ENCODE measurements at places on chromosomes 4 and X.
A peak's percentile ranks its signal among the peaks of the same experiment; 100 is the strongest.

GRCh38 chr4:143232277-143232676 lies 47.6 kb downstream of the USP38 start:
- no peak for DNase-seq

DNA sequence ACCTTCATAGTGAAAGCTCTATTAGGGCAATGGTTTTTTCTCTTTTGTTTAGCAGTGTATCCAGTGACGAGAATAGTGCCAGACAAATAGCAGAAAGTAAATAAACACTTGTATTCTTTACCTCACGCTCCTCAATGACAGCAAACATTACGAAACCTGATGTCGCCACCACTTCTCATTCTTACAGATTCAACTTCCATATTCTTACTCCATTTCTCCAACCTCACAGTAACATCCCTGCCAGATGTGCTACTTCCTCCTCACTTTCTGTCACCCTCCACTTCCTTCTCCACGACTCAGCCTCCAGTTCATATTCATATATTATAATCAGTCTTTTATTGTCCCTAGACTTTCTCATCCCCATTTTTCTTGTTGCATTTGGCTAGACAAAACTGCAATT lies 1956.2 kb upstream of the AGA start:
- no peak for DNase-seq

GRCh38 chr4:189313861-189314513 lies 626.7 kb upstream of the FRG1 start:
- DNase-seq = no peak

DNA sequence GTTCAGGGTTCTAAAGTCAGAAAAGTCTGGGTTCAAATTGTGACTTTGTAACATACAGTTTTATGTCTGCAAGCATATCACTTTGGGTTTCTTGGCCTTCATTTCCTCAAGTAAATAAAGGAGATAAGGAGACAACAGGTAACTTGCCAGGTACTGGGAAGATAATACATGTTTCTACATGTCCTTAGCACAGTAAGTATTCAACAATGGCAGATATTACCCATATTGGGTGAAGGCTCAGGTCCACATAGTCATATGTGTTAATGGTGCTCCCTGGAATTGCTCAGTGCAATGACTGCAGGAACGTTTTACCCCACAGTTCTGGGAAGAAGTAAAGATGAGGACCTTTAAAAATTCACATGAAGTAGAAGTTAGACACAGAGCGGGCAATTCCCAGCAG lies 35.8 kb upstream of the GAB1 start:
- no peak for DNase-seq

DNA sequence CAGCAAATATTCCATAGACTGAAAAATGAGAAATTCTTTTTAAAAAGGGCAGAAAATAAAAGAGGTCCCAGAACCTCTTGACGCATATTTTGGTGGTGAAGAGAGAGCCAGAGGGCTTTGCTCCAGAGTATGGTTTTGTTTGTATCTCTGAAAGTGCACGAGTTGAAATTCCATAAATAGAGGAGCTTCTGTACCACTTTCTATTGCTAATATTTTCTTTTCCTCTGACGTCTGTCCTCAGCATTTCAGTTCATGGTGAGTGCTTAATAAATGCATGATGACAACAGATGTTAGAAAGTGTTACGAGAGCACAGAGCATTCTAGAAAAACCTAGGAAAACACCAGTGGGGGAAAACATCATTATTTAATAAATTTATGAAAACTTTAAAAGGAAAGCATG lies 145.6 kb downstream of the AMELX start:
- DNase-seq = no peak

DNA sequence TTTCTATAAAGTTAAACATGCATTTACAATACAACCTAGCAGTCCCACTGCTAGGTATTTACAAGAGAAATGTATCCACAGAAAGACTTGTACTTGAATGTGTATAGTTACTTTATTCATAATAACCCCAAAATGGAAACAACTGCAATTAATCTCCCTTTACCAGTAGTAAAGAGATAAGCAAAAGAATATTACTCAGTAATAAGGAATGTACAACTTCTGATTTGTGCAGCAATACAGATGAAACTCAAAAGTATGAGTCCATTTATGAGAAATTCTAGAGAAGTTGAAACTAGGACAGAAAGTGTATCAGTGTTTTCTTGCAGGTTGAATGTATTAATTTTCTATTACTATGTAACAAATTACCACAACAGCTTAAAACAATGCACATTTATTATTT lies 15.2 kb downstream of the USP53 start:
- DNase-seq = no peak

DNA sequence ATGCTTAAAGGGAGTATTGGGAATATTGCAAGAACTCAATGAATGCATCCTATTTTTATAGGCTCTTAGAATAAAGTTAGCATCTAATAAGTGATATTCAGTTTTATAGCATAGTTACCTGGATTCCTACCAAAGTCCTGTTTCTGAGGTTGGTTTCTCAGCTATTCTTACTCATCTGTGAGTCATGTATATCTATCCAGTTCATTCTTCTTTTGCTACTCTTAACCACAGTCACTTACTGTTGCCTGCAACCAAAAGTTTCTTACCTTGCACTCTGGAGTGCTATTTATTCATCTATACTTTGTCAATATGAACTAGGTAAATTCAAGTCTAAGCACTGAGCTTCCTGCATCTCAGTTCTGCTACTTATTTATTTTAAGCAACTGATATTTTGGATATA lies 322.5 kb downstream of the HS3ST1 start:
- no peak for DNase-seq

DNA sequence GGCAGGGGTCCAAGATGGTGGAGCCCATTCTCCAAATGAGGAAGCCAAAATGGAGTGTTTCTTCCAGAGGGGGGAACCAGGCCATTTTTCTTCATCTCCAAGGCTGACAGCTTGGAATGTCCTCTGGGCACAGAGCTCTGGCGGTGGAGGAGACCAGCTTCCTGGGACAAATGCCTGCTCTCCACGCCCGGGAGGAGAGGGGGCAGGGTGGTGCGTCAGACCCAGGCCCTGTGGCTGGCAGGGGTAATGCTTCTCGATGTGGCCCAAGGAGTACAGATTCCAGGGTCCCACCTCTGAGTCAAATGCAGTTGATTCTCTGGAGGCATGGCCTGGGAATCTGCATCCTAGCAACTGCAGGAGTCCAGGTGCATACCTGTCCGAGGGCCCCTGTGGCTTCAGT lies 44.6 kb upstream of the ADRA2C start:
- DNase-seq = no peak

GRCh38 chr4:27003642-27004113 lies 143.0 kb downstream of the STIM2 start:
- no peak for DNase-seq

DNA sequence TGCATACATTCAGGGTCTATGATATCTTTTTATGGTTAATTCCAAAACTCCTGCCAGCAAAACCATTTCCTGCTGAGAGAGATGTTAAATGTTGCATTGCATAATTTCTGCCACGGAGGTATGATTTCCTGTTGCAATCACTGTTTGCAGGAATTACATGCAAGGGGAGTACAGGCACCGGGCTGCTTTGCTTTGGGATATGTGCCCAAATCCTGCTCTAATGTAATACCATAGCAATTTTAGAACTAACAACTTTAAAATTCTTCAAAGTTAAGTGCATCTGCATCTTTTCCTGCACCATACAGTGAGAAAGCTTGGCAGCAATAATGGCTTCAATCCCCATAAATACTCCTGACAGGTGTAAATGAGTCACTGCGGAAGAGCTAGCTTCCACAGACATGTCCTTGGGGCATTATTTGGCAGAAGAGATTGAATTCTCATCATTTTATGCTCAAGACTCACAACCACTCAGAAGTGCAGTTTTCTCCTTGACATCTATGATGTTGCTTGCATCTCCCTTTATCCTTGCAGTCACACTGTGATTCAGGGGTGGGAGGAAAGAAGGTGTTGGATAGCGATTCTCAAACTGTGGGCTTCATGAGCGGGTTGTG lies 29.6 kb downstream of the TRIM2 start:
- no peak for DNase-seq

- no peak for DNase-seq
Measured at GRCh38 chrX:149568701-149569296, 18.5 kb downstream of the MAGEA9B start.

DNA sequence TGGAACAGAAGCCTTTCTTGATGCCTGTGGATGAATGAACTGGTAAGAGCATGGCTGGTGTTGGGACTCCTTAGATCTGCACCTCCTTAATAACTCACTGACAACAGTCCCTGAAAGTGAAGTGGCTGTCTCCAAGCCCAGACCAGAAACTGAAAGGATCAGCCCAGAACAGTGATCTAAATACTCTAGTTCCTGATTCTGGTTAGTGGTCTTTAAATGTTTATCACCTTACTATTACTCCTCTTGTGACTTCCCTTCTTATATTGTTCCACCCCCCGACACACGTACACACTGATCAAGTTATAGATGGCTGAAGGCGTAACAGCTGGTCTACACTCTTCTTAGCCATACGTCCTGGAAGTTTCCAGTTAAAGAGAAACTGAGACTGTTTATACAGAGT lies 33.8 kb upstream of the ARMCX2 start:
- DNase-seq = no peak

- DNase-seq = no peak
Measured at GRCh38 chr4:112127048-112127637, 18.1 kb upstream of the FAM241A start.

DNA sequence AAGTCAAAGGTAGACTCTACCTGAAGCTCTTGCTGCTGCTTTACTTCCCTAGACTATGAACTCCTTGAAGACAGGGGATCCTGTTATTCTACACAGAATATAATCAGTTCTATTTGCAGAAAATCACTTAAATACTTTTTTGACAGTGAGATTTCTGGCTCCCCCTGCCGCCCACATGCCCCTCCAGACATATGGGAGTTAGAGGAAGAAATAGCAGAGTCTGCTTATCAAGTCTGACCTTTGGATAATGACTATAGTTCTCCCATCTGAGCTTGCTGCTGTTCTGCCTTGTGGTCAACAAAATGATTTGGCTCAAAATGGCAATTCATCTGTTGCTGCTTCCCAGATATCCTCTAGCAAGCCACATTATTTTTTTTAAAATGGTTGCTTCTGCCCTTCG lies 101.1 kb downstream of the ENOX2 start:
- no peak for DNase-seq

- no peak for DNase-seq
Measured at GRCh38 chrX:4787971-4788370, 1074.5 kb upstream of the PRKX start.

- no peak for DNase-seq
Measured at GRCh38 chr4:24240655-24241054, 343.7 kb downstream of the DHX15 start.

DNA sequence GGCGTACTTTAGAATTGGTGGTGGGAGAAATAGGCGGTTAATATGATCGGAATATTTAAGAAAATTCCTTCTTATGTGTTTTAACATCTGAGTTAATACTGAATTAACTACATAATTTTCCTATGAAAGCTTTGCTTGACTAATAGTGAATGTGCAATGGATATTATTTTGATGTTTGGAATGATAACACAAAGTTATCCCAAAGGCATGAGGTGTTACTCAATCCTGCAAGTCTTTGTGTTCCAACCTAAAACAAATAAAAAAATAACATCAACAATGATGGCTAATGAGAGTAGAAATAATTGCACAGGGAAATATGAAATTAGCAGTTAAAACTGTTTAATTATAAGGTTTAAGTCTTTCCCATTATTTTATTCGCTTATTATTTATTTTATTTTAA lies 183.6 kb upstream of the ARSJ start:
- no peak for DNase-seq

DNA sequence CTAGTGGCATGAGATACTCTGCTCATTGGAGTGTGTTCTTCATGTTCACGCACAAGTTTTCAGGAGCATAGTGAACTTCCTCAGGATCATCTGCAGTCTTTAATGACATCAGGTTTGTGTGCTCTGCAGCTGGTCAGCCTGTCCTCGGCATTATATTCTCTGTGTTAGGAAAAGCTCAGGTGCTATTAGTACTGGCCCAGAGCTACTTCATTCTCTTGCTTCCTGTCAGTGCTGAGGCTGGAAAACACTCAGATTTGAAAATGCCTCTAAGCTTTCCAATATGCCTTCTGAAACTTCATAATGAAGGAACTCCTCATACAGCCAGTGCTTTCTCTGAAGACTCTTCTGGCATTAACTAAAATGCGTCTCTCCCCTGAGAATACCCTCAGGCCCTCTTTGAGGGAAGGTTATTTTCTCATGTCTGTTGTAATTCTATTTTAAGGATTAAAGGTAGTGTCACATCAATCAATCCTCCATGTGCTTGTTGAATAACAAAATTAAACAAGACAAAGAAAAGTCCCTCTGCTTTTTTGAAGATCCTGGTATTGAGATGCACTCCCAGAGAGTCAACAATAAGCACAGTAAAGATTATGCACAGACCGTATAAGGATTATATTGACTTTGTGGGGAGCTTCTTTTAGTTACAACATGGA lies 666.4 kb downstream of the ADGRL3 start:
- DNase-seq = no peak

DNA sequence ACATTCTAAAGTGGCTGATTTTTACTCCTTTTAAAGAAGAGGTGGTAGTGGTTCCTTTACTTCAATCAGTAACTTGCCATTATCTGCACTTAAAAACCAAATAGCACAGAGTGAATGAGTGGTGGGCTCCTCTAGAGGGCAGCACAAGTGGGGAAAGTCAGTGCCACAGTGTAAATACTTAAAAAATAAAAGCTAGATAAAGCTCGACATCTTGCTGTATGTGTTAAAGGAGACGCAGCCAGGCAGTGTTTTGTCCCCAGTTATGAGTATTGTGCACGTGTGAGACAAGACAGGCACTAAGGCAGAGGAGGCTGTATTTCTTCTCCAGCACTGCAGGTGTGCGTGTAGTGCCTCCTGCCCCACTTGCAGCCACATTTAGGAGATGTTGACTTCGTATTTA lies 24.6 kb downstream of the NAP1L5 start:
- peak; percentile 23 for DNase-seq

DNA sequence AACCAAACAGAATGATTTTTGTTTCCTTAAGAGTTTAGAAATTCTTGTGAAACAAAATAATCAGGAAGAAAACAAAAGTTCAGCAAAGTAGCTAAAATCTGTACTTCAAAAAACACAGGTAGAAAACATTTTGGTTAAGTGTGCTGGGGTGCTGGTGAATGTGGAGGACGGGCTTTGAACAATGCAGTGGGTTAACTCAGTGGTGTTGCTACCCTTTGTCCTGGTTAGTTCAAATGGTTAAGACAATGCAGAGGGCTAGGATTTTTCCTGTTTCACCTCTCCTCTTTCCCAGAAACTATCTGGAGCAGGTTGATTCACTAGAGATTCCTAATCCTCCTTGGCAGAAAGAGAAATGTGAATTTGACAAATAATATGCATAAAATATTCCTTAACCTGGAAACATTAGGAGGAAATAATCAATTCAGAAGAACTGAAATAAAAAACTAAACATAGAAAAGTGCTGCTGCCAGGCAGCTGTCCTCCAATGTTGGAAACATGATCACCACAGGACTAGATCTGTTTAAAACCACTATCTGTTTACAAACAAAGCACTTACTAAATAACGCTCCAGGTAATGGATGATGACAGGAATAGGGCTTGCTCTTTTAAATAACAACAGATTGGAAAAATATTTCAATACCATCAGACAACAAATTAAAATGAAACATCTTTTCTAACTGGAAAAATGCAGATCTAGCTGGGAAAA lies 148.9 kb downstream of the MAML3 start:
- DNase-seq = peak; percentile 76
